ENCODE measurements at places on chromosomes 6 and 20.
A peak's percentile ranks its signal among the peaks of the same experiment; 100 is the strongest.

DNA sequence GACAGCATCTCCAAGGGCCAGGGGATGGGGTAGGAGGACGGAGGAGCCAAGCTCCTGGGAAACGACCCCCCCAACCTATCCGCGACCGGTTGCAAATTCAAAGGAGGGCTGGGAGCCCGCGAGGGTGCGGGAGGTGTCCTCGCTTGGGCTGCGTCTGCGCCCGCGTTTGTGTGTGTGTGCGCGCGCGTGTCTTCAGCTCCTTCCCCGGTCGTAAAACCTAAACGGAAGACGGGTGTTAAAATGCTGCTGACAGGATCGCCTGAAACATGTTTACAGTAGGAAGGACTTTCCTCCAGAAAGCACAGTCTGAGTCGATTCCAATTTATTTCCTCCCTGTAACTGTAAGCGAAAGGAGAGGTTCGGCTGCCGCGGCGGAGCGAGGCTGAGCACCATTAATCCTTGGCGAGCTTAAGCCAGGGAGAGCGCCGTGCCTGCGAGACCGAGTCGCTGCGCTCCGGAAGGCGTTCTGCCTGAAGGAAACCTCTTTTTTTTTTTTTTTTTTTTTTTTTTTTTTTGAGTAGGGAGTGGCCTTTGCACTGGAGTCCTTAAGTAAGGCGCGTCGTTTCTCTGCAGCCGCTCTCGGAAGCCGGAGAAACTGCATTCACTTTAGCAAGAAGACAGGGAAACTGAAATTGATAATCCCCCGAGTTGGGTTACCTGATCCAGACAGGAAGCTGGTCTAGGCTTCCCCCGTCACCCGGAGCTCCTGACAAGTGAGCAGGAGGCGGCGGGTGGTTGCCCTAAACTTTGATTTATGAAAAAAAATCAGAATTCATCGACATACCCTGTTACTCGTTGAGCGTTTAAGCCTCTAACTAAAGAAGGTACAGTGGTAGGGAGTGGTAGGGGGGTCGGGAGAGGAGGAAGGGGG, 4.8 kb upstream of the SOX4 start:
- peak; percentile 82 for DNase-seq

DNA sequence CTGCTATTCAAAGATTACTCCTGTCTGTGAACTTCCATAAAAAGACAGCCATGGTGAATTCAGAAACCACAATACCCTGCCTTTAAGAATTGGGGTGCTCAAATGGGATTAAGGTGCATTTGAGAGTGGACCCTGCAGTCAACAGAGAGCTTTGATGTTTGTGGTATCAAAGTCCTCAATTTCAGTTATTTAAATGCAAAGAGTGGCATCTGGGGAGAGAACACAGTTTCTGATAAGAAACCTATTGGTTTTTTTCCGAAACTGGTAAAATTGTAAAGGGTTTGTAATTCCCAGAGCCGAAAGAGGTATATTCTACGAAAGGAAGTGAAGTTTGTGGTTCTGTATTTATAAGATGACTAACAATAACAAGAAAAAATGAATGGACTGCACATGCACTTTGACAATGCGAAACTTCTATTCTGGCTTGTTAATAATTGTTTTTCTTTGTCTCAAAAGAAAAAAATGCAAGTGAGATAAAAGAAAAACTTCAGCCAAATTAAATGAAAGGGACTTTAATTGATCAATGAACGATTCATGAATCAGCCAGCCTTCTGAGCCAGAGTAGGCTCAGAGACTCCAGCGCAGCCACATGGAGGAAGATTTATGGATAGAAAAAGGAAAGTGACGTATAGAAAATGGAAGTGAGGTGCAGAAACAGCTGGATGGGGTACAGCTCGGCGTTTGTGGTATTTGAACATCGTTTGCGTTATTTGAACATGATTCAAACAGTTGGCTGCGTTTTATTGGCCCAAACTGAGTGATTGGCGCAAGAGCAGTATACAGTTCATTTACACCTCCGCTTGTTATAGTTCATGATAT, 70.5 kb upstream of the DUSP22 start:
- no peak for DNase-seq

GRCh38 chr6:149024361-149024760, 277.5 kb downstream of the UST start:
- DNase-seq, result no peak

DNA sequence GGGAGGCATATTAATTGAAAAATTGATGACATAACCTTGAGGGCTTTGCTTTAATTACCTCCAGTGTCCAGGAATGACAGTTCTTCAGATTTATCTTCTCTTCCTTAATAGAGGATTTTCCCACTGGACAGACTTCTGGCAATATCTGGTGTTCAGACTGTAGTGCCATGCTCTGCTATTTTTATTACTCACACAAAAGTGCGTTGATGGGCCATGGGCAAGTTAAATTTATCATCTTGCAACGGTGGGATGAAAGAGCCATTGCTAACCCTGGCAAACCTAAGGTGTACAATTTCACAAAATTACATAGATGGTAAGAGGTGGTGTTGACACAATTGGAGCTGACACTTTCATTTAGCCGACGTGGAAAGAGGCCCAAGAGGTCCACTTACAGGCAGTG, 253.7 kb upstream of the PLCB4 start:
- no peak for DNase-seq

DNA sequence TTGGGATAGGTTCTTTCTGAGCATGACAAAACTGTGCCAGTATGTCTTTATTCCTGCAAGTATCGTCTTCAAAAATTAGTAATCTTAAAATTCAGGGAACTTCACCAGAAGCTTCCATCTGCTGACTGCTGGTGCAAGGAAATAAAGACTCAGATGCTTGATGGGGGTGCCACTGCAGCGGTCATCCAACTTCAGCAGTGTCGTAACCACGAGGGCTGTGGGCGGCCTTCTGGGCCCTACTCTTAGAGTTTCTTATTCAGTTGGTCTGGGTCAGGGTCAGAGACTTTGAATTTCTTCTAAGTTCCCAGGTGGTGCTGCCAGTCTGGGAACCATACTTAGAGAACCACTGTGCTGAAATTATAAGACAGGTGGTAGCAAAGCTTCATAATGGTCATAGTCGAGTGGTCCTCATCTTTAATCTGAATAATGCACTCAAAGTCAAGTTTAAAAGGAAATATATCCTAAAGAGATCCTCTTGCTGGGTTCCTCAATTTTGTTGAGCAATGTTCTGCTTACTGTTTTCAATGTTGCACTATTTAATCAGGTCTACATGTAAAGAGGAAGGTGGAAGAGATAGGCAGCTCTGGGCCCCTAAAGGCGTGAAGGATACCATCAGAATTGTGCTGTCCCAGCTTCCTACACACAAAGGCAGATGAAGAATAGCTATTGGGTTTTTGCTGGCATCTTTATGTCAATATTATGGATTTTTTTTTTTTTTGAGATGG, 165.4 kb upstream of the GMDS start:
- DNase-seq, result no peak

DNA sequence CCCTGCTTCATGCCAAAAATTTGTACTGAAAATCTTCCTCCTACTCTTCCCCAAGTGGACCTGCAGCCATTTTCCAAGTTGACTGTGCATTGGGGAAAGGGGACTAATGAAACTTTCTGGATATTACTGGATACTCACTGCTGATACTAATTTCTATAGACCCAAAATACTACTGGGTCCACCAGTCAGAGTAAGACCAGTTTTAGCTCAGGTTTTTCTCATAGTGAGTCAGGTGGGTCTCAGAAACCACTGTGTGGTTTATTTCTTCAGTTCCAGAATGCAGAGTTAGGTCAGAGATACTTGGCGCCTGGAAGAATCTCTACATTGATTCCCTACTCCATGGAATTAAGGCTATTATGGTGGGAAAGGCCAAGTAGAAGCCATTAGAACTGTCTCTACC, 274.8 kb upstream of the SYNCRIP start:
- no peak for DNase-seq

DNA sequence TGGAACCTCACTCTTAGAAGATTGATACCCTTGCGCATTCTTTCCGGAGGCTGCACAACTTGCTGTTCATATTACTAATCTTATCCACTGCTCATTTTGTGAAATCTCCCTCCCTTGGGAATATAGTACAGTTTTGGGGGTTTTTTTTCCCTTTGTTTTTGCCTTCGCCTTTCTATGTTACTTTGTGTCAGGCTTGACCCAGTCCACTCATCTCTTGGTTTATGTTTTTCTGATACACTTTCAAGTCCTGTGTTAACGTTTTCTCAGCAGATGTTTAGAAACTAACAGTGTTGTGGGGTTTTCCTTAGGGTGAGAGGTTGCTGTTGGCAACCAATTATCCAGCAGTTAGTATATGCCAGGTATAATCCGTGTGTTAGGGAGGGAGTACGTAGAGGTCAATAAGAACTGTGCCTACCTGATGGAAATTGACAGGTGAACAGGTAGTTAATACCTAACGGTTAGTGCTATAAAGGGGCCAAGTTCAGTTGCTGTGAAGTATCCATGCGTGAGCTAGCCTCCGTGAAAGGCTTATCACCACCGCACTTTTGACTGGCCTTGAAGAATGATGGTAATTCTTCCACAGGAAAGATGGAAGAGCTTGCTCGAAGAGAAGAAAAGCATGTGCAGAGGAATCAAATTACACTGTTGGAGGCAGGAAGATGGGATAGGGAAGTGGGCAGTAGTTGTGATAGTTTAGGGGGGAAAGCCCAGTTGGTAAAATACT, 1.4 kb downstream of the NFYA start:
- no peak for DNase-seq

- DNase-seq, result peak; percentile 67
These were observed 24.1 kb downstream of the COX4I2 start for GRCh38 chr20:31661625-31662371.

DNA sequence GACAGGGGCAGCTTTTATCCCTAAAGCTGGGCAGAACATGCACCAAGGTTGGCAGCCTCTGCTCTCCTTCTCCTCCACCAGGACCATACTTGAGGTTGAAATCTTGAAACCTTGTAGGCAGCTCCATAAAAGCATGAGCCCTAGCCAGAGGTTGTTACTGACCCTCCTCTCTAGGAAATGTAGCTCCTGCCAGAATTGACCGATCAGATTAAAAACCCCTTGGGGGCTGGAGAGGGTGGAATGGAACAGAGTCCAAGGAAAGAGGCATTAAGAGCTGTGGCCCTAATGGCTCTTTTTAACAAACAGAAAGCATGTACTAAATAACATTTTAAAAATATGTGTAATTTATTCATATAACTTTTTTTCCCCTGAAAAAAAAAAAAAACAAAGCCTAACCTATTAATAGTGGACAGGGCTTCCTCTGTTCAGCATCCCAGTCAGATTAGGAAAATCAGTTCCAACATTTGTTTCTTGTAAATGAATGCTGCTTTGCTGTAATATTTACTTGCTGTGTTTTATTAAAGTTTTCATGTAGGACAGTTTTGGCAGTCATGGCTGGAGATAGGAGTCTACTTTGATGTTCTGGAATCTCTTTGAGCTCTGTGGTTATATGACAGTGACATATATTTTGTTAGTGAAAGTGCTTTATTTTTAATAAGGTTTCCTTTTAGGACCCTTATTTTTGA, 41.3 kb downstream of the MTHFD1L start:
- DNase-seq, result no peak

- no peak for DNase-seq
These were observed 1.3 kb upstream of the CDKN1A start for GRCh38 chr6:36677059-36677749.

DNA sequence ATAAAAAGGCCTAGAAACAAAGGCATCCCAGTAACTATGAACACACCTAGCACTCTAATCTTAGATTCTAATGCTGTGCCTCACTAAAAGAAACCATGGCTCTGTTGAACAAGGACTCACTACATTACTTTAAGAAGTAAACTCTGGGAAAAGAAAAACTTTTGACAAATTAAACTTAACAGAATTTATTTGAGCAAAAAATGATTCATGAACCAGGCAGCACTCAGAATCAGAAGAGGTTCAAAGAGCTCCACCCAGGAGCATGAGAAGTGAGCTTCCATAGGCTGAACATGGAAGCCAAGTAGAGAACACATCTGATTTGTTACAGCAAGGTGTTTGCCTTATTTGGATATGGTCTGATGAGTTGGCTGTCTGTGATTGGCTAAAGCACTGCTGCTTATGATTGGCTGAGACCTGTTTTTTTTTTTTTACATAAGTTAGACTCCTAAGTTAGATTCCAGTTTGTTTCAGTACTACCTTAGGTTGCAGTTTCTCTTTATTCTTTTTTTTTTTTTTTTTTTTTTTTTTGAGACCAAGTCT, 343.6 kb upstream of the SASH1 start:
- no peak for DNase-seq

- no peak for DNase-seq
These were observed 721.4 kb downstream of the RFPL4B start for GRCh38 chr6:113068570-113068969.

GRCh38 chr20:22001886-22002285, 296.4 kb downstream of the PAX1 start:
- DNase-seq, result peak; percentile 7

DNA sequence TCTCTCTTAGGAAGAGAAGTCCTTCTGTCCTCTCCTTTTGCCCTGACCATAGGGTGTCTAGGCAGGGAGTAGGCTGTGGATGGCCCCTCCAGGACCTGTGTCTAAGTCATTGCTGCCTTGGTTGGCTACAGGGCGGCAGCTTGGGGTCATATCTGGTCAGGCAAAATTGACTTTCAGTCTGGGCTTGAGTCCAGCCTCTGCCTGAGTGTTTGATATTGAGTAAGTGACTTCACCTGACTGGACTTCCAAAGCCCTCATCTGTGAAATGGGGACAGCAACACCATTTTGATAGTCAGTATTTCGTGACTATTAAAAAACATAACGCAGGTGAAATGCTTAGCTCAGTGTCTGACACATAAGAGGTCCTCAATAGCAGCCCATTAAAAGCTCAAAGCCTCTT, 4.6 kb downstream of the TGM3 start:
- DNase-seq, result no peak

DNA sequence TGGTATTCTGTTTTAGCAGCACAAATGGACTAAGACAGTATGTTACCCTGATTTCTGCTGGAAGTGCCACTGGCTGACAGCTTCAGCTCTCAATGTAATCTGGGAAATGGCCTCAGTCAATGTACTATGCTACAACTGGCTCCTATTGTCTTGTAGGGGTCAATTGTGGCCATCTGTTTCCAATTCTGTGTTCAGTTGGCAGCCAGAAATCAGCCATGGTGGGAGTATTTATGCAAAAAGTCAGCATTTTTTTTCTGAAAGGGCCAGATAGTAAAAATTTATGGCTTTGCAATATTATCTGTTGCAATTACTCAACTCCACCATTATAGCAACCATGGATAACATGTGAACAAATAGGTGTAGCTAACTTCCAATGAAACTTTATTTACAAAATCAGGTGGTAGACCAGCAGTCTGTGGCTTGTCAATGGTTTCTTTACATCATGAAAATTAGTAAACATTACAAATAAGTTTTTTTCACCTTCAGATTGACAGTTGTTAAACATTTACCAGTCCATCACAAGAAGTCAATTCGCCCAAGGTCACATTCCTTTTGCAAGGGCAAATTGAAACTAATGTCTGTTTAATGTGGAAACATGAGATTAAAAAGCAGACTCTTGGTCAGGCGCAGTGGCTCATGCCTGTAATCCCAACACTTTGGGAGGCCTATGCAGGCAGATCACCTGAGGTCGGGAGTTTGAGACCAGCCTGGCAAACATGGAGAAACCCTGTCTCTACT, 58.3 kb upstream of the TSHZ2 start:
- DNase-seq, result no peak

- DNase-seq, result no peak
These were observed 8.9 kb upstream of the MLN start for GRCh38 chr6:33812669-33813068.

DNA sequence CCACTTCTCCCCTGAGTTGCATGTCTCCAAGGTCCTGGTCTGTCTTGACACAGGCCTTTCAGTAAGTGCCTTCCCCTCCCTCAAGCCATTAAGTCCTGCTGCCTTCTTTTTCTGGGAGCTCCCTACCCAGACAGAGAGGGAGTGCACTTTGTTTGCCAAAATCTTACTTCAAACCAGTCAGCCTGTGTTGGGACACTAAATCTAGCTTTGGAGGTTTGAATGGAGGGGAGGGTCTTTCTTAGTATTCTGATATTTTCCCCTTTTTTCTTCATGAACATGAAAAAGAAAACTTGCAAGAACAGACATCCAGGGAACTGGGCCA, 170.7 kb upstream of the PMEPA1 start:
- DNase-seq, result no peak

All from NCI-H774 (cell line).